C1 segment of cervical spinal cord (tissue), 14 donors: ENCODE measurements at places on chromosomes 1 and 21.

DNA sequence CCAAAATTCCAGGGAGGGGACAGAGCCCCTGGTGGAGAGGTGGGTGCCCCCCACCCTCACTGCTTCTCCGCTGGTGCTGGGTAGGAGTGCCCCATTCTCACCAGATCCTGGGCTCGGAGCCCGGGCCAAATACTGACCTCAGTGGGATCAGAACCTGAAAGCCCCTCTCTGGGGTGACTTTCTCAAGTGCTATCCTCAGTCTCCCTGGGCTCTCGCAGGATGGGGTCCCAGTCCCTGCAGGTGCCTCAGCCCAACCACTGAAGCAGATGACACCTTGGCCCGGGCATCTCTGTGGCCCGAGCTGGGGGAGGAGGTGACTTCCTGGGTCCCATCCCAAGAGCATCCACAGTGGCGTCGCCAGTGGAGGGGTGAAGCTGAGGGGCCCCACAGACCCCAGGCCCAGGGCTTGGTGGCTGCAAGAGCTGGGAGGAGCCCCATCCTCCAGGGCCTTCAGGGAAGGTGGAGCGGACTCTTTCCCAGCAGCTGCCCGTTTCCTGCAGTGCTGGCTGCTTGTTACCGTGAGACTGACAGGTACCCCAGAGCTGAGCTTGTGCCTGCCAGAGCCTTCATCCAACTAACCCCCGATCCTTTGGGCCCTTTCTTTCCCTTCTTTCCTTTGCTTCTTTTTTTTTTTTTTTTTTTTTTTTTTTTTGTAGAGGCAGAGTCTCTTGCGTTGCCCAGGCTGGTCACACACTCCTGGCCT lies 3.9 kb upstream of the FNDC10 start:
- DNase-seq = no peak

- DNase-seq = no peak
These were observed 6.1 kb downstream of the BMP8A start for GRCh38 chr1:39497585-39497984.

DNA sequence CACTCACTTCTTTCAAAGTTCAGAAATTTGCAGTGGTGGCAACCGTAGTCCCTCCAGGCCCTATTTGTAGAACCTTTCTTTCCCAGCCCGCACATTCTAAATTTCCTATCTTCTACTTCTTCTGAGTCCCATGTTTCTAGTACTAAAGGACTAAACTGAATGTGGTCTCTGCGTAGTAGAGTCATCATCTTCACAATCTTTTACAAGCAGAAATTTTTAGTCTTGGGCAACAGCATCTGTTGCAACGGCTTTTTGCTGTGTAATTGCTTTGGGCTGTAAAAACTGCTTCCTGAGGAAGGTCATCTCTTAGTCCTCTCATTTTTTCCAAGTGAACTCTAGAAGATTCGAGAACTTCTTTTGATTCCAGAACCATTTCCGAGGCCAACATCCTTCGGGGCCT lies 23.9 kb downstream of the VAV3 start:
- no peak for DNase-seq

- DNase-seq = no peak
These were observed 4.9 kb upstream of the WNT3A start for GRCh38 chr1:228001738-228002535.

DNA sequence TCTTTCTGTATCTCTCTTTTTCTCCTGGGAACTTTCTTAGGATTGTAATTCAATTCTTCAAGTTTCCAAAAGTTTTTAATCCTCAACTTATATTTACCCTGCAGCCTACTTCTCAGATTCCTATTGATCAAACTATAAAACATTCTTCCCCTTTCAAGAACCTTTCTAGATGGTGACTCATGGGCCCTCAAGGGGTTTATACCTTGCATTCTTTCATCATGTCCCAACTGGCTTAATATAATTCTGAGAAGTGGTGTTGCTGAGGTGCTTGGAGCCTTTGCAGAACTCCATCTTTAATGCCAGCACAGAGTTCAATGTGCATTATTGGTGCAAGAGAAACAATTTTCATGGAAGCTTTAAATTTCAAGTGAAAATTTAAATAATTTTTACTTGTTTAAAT lies 273.4 kb downstream of the VAV3 start:
- no peak for DNase-seq

- DNase-seq = no peak
These were observed 57.6 kb downstream of the RUNX1 start for GRCh38 chr21:34991366-34991957.

- no peak for DNase-seq
These were observed 111.0 kb downstream of the ACTL8 start for GRCh38 chr1:17865912-17866739.

DNA sequence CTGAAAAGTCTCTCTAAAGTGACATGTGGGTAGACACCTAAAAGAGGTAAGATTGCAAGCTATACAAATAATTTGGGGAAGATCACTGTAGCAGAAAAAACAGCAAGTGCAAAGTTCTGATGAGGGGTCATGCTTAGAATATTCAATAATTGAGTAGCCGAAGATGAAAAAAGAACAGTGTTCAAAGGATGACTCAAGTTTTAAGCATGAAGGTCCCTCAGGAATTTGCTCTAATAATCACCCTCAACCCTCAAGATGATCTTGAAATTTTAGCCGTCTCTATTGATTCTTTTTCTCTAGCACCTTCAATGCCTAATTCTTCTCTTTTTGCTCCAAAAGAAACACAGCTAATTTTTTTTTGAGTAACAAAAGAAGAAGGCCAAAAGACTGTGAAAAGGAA lies 190.6 kb upstream of the ZNHIT6 start:
- no peak for DNase-seq

DNA sequence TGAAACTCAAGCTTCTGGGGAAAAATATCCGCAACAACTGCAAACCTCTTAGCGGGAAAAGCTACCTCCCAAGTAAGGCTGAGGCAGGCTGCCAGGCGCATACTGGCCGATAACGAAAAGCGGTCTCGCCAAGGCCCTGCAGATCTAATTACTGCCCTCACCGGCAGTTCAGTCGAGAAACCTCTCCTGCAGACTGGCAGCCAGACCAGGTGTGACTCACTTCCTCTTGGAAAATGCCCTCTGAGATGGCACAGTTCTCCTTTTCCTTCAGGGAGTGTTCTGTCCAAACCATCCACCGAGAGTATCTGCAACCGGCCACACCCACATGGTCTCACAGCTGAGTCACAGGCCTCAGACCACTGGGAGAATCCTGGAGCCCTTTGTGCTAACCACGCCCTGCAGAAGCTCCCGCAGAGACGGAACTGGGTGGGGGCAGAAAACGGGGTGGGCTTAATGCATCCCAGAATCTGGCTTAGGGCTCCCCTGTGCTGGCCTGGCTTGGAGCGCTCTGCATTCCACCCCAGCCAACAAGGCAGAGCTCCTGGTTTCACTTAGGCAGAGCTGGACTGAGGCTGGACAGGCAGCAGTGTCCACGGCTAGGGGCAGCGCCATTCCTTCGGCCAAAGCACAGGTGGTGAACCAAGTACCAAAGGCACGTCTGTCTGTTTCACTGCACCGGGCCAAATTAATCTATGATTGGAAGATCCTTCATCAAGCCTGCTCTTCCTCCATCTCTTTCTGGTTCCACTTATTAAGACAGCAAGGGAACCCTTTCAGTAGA lies 1.2 kb downstream of the S100A10 start:
- no peak for DNase-seq

- peak; percentile 36 for DNase-seq
These were observed 80.6 kb upstream of the SLFNL1 start for GRCh38 chr1:41101950-41102607.

- DNase-seq = no peak
These were observed 315.0 kb downstream of the PTPRU start for GRCh38 chr1:29551123-29551936.

- DNase-seq = no peak
These were observed 185.4 kb downstream of the OMA1 start for GRCh38 chr1:58361134-58361533.

GRCh38 chr1:85579622-85580021 lies 939 bp upstream of the CCN1 start:
- no peak for DNase-seq

- no peak for DNase-seq
These were observed 27.6 kb upstream of the SDHB start for GRCh38 chr1:17081439-17081838.

DNA sequence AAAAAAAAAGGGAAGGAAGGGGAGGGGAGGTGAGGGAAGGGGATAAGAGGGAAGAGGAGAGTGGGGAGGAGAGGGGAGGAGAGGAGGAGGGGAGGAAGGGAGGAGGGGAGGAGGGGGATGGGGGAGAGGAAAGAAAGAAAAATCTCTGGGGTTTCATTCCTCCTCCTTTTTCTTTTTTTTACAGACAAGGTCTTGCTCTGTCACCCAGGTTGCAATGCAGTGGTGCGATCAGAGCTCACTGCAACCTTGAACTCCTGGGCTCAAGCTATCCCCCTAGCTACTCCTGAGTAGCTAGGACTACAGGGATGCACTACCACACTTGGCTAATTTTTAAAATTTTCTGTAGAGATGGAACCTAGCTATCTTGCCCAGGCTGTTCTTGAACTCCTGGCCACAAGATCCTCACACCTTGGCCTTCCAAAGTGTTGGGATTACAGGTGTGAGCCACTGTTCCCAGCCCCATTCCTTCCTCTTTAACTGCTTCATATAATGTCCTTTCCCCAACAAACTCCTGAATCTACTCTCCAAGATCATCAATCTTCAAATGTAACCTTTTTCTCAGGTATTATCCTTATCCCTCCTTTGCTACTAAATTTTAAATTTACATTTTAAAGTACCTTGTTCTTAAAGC lies 23.2 kb downstream of the GON4L start:
- DNase-seq = no peak

- DNase-seq = no peak
These were observed 25.2 kb downstream of the CDC42 start for GRCh38 chr1:22077728-22078127.

- DNase-seq = no peak
These were observed 5.9 kb downstream of the PHLDA3 start for GRCh38 chr1:201463071-201463552.

GRCh38 chr1:39711966-39712340 lies 20.7 kb upstream of the HPCAL4 start:
- DNase-seq = no peak

- no peak for DNase-seq
These were observed 390.4 kb upstream of the VAMP3 start for GRCh38 chr1:7380712-7381111.

DNA sequence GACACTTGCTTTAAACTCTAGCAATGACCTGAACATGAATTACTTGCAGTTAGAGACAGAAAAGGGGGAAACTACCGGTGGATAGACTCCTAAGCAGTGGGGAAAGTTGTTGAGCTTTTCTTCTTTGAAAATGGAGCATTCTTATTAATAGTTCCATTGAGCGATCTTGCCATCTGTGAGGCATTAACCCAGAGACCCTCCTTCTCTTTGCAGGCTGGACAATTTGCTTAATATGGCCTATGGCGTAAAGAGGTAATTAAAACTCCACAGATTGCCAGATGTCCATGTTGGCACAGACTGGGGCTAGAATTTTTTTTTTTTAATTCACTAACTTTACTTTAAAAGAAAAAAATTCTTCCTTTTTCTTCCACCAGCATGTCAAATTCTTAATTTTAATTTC lies 88.5 kb downstream of the ELAVL4 start:
- DNase-seq = no peak

DNA sequence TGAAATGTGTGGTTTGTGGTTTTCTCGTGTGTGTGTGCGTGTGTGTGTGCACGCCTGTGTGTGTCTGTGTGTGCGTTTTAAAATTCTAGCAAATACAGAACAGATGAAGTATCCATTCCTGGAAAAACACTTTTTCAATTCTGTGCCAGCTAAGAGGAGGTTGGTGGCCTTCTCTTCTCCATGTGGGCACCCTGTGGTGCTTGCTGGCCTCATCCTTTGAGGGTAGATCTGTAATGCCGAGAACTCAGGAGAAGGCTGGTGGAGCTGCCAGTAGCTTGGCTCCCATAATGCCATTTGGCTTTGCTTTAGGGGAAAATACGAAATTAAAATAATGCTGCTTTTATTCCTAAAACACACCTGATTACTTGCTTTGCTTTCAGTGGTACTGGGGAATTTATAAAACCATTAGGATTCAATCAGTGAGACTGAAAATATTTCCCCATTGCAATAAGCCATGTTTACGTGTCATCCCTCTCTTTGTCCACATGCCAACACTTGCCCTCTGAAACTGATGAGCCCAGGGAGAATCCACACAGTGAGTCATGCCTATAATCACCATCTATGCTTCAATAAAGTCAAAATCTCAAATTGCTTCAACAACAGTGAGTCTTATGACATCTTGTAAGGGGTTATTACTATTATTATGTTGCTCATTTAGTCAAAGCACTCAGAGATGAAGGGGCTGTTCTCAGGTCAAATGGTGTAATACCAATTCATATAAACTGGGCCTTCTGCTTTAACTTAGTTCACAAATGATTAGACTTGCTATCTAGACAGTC lies 39.2 kb downstream of the ABCA4 start:
- no peak for DNase-seq

- no peak for DNase-seq
These were observed 54.1 kb downstream of the NPHP4 start for GRCh38 chr1:5938101-5938646.

- DNase-seq = no peak
These were observed 25.8 kb downstream of the SHISAL2A start for GRCh38 chr1:52658795-52659194.

DNA sequence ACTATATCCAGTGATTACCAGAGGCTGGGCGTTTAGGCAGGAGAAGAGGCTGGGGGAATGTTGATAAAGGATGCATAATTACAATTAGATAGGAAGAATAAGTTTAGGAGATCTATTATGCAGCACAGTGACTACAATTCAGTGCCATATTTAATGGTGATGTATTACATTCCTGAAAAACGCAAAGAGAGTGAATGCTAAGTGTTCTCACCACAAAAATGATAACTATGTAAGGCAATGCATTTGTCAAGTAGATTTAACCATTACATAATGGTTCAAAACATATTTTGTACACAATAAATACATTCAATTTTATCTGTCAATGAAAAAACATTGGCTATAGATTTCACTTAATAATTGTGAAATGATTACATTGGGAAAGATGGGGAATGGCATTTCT lies 548.9 kb downstream of the NUF2 start:
- DNase-seq = no peak

GRCh38 chr1:247409869-247410544 lies 6.0 kb upstream of the NLRP3 start:
- no peak for DNase-seq

- no peak for DNase-seq
These were observed 574.2 kb downstream of the MATN1 start for GRCh38 chr1:30149226-30149625.

- DNase-seq = no peak
These were observed 83.2 kb downstream of the CAMK2N1 start for GRCh38 chr1:20402585-20403422.

- DNase-seq = no peak
These were observed 1.5 kb downstream of the CELF3 start for GRCh38 chr1:151714820-151715725.

GRCh38 chr1:217393896-217394295 lies 237.0 kb downstream of the GPATCH2 start:
- DNase-seq = no peak

GRCh38 chr1:54254055-54254454 lies 54.1 kb downstream of the MRPL37 start:
- no peak for DNase-seq
